ENCODE measurements at places on chromosomes 4 and X.

DNA sequence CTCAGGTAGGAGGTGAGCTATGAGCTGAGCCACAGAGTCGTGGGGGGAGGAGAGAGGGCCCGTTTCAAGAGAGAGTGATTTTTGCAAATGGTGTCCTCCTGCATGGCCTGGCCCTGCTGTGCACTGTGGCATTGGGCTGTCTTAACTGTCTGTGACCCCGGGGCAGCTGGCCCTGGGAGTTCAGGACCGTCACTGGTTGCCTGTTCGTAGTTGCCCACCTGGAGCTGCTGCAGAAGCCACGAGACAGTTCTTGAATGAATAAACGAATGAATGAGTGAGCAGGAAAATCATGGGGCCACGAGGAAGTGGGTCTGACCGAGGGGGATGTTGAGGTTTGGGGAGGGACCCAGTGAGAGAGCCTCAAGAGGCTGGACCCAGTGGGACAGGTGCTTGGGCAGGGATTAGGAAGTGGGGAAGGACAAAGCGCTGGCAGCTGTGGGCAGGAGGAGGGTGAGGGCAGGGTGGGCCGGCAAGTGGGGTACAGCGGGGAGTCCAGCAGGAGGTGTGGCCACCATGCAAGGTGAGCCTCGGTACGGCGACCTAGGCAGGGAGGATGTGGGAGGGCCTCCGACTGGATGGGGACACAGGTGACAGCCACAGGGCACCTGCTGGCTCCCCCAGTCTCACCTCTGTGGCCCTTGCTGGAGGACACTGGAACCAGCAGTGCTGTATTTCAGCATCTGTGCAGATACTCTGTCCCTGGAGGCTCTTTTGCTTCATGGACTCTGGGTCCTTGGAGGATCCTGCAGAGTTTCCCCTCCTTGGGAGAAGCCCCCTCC is 10.2 kb downstream of the RGS12 start:
- DNase-seq = no peak

GRCh38 chrX:41022566-41022965 is 62.7 kb upstream of the USP9X start:
- no peak for DNase-seq

DNA sequence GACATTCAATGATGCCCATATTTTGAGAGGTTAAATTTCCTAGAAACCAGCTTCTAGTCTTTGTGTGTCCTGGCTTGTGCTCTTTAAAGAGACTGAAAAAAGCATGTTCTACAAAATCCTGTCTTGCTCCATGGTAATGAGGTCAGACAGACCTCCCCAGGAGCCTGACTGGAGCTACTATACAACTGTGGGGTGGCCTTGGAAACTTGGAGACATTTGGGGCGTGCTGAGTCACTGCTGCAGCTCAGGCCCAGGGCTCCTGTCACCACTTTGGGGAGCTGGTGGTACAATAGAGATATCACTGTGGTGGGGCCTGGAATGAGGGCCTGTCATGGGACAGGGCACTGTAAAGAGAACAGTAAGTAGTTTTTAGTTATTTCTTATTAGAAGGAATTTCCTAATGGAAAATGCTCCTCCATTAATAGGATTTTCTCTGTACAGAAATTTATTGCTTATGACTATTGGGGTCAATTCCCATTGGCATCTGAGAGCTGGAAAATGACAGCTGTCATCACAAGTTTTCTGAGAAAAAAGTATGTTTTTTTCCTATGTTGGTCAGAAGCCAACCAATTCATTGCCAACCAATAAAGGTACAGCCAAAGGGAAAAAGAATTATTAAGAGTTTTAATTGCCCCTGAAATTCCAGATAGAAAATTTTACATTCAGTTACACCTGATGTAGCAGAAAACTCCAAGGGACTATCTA is 207.4 kb upstream of the JADE1 start:
- no peak for DNase-seq

GRCh38 chr4:120709991-120710390 is 212.5 kb downstream of the PRDM5 start:
- DNase-seq = no peak

GRCh38 chrX:152024710-152025109 is 50.2 kb upstream of the GABRE start:
- no peak for DNase-seq

GRCh38 chr4:3783693-3784306 is 17.6 kb downstream of the ADRA2C start:
- DNase-seq = no peak

DNA sequence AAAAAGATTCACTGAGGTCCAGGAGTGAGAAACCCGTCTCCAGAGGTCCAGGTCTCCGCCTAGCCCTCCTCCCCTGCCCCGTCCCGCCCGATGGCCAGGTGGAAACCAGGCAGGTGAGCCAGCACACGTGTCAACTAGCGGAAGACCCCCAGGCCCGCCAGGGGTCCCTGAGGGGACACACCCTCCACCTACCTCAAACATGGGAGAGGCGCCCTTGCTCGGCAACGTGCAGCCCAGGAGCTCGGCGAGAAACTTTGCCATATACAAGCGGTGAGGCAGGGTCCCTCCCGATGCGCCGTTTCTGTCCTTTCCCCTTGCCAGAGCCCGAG is 330.0 kb downstream of the HNRNPD start:
- no peak for DNase-seq

DNA sequence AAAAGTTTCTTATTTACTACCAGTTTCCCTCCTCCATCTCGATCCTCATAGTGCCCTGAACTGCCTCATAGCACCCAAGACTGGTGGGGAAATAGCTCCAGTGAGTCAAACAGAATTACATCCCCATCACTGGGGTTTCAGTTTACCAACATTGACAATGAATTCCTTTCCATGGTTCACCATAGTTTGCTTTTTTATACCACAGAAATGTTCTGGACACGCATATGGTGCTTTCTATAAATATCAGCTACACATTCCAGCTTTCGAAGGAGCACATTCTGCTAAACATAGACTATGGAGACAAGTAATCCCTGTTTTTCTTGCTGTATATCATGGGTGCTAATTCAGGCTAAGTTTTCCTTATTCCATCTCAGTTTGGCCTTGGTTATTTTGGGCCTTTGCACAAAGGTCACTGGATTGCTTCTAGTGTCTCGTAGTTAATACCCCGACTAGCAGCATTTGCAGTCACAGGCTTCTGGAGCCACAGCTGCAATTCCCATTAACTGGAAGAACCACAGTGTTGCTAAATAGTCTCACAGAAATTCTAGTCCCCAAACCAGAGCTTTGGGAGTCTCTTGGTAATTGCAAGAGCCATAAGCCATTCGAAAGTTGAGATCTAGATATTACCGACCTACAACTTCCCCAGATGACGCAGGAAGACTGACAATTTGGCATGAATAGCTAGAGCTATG is 53.4 kb upstream of the TRPC3 start:
- no peak for DNase-seq

GRCh38 chr4:173990869-173991210 is 292.6 kb downstream of the FBXO8 start:
- DNase-seq = no peak

DNA sequence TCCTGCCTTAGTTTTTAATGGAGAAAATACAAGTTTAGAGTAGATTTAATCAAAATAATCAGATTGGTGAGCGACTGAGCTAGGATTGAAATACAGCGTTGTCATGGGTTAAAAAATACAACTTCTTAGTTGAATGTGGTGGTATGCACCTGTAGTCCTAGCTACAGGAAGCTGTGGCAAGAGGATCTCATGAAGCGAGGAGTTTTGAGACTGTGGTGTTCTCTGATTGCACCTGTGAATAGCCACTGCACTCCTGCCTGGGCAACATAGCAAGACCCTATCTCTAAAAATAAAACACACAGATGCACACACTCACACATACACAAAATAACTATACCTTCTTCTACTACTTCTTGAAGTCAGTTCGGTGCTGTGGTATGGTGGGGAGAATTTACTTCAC is 19.8 kb upstream of the GBA3 start:
- DNase-seq = no peak

DNA sequence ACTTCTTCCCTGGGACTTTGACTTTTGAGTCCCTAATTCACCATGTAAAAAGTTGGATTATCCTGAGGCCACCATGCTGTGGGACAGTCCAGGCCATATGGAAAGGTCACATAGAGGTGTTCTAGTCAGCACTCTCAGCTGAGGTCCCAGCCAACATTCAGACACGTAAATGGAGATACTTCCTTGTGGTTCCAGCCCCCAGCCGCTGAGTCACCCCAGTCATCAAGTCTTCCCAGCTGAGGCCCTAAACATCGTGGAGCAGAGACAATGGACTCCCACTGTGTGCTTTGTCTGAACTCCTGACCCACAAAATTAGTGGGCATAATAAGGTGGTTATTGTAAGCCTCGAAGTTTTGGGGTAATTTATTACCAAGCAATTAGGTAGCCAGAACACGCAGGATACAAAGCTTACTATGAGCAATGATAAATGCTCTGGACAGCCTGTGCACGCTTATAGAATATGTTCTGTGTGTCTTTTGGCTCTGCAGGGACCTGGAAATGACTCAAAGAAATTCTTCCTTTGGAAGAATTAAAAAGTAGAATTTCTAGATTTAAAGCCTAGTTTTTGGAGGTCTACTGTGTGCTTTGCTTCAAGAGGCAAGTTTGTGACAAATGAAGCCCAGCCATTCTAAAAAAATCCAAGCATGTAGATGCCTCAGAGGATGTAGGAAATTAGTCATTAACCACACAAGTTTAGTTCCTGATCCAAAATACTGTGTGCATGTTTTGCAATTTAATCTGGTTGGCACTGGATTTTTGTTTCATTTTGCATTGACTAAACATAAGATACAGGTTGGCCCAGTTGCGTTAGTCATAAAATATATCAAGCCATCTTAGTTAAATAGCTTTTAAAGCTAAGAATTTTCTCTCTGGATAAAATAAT is 33.2 kb upstream of the SLC9A7 start:
- DNase-seq = no peak

DNA sequence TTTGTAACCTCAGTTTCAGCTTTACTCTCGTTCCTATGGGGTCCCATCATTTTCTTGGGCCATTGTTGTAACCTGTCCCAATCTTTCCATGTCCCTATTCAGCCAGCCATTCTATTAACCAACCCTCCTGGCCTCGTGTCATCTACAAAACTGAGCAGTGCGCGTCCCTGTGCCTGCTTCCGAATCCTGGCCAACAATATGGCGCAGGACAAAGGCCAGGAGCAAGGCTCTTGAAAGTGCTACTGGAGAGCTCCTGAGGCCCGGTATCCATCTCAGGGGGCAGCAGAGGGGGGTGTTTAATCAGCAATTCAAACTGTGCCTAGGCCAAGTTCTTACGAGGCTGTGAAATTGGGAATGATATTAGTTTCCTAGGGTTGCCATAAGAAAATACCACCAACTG is 41.2 kb upstream of the APLN start:
- no peak for DNase-seq

GRCh38 chr4:100694467-100694866 is 176.6 kb upstream of the EMCN start:
- DNase-seq = no peak

DNA sequence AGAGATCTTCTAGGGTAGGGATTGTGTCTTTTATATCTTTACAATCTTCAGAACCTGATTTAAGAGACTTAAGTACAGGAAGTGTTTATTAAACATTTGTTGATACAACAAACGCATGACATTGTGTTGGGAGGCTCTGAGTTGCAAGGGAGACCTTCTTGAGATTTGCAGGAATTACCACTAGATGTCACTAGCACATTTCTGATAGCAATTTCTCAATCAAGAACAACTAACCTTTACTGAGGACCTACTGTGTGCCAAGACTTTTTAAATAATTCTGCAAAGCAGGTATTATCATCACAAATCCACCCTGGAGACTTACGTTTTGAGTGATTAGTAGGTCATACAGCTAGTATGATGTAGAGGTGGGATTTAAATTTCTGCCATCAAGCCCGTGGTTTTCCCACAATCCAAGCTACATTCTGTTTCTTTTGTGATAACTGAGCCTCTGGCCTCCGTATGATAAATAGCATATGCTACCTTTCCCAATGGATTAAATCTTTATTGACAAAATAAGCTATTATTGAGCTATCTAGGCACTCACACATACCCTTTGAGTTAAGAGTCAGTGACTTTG is 986.0 kb downstream of the CCSER1 start:
- DNase-seq = no peak

DNA sequence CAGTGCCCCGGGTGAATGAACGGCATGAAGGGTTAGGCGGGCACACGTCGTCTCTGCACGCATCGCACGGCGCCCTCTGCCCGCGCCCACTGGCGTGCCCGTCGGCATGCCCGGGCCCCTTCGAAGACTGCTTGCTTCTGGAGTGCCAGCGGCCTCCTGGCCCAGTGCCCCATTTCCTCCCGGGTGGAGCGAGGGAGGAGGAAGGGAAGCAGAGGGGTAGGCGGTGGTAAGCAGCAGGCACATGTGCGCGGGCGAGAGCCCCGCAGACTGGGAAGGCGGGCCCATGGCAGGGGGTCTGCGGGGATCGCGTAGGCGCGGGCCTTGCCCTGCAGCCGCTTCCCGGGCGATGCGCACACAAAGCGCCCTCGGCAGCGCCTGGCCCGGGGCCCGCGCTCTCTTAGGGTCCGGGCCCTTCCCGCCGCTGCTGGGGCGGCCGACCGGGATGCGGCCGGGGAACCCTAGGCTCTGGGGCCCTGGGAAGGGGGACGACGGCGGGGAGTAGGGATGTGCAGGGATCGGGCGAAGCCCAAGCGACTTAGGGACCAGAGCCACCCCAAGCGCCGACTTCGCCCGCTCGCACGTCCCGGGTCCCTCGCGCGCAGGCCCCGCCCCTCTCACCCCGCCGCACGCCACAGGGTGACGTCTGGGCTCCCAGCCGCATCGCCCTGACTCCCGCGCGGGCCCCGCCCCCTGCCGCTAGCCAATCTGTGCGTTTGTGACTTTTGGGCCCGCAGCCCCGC is 866 bp upstream of the EMD start:
- DNase-seq = peak; percentile 95

- DNase-seq = no peak
Measured at GRCh38 chrX:19775830-19776485, 111.4 kb downstream of the SH3KBP1 start.

GRCh38 chr4:2823301-2823670 is 20.4 kb upstream of the ADD1 start:
- DNase-seq = no peak

DNA sequence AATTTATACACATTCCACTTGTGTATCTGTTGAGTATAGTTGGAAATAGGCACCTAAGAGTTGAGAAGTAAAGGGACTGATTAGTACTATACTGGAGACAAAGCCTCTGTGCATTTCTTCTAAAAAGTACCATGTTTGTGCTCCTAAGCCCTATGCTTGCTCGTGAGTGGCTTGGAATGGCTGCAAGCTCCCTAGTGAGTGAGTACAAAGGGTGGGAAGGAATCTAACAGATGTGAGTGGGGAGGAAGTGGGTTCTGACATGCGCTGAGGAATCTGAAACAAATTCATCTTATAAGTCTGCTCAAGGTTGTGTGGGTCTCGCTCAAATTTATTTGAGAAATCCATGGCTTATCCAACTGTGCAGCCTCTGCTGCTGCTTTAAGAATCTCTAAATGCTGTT is 13.3 kb downstream of the SPCS3 start:
- no peak for DNase-seq

- no peak for DNase-seq
Measured at GRCh38 chrX:19281256-19281655, 62.5 kb upstream of the PDHA1 start.

DNA sequence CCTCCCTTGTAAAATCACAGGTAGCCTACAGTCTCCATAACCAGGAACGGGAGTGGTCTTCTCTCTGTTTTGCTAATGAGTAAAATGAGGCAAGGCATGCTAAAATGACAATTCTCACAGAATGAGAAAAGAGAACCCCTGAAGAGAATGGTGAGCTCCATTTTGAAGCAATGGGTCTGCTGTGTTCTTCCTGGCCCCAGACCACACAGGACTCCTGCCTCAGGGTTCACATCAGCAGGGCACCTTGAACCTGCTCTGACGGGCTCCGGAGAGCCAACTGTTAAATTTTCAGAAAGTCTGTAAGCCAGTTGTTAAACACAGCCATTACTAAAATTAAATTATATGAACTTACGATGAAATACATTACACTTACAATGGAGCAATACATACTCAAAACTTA is 32.1 kb upstream of the RBM47 start:
- no peak for DNase-seq
